Lower leg skin (tissue), 4 donors: ENCODE measurements at places on chromosomes 4 and X. TPM values are rescaled to one million over a fixed set of nuclear protein-coding genes. Genes with fewer than 3 reads are reported as not detected.

GRCh38 chrX:49644991-49645637 is 46.3 kb downstream of the GAGE1 start:
- DNase-seq = no peak

- DNase-seq = no peak
Observed at GRCh38 chrX:96683997-96684338, 674 bp upstream of the DIAPH2 start.

- DNase-seq = no peak
Observed at GRCh38 chr4:166980419-166980818, 253.9 kb downstream of the SPOCK3 start.

The ADH4 gene
- 0.64 TPM for total RNA-seq

- no peak for DNase-seq
Observed at GRCh38 chrX:1072637-1073377, 139.6 kb downstream of the CRLF2 start.

GRCh38 chrX:2714551-2714950 is 23.5 kb downstream of the CD99 start:
- no peak for DNase-seq

- DNase-seq = no peak
Observed at GRCh38 chr4:41221850-41222645, 7.7 kb upstream of the APBB2 start.

DNA sequence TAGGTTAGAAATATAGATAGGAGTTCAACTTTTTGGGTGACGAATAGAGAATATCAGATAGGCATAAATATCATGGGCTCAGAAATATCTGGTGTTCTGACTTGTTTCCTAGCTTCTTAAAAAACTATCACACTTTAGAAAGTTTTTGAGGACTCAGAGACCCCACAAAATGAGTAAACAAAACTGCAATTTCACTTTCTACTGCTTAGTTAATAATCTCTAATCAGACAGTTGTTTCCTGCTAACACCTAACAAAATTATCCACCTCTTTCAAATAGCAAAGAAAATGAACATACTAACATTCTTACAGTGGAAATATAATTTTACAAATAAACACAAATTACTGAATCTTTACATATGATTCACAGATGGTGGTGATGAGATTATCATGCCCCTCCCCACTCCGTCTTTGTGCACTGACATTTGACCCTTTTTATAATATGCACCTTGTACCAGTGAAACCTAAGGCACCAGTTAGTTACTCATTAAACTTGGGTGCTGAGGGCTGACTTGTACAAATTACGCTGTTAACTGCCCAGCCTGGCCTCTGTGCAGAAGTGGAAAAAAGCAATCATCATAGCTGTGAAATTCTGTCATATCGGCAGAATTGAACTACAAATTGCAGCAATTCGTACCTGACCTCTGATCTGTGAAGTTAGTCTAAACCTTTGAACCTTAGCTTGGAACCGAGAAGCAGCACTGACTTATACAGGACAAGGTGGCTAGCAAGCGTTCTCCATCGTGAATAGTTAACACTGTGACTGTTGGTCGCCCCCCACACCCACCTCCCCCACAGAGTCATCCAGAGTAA is 138.7 kb downstream of the CHRNA9 start:
- no peak for DNase-seq

- DNase-seq = no peak
Observed at GRCh38 chr4:1043162-1043561, 31.7 kb downstream of the FGFRL1 start.

GRCh38 chr4:26196567-26196966 is 124.2 kb upstream of the RBPJ start:
- DNase-seq = no peak

The MFSD8 gene
- total RNA-seq = 27.4 TPM

- no peak for DNase-seq
Observed at GRCh38 chr4:55721651-55722050, 85.6 kb upstream of the NMU start.

The TMEM47 gene
- 19.2 TPM for total RNA-seq

GRCh38 chrX:67718926-67719325 is 175.1 kb downstream of the AR start:
- no peak for DNase-seq

The CHST7 gene
- 16.3 TPM for total RNA-seq
